ENCODE measurements at places on chromosomes 2 and 18.

GRCh38 chr2:72921088-72921851 lies 4.0 kb downstream of the EMX1 start:
- no peak for DNase-seq

- no peak for DNase-seq
These were observed 5.3 kb downstream of the NEU4 start for GRCh38 chr2:241814393-241814642.

- DNase-seq, result no peak
These were observed 6.5 kb downstream of the TANK start for GRCh38 chr2:161166538-161167409.

GRCh38 chr18:67733088-67733487 lies 216.6 kb upstream of the DSEL start:
- no peak for DNase-seq

- no peak for DNase-seq
These were observed 334.1 kb downstream of the GBX2 start for GRCh38 chr2:235833971-235834620.

- DNase-seq, result no peak
These were observed 35.6 kb upstream of the FEZ2 start for GRCh38 chr2:36633470-36634092.

DNA sequence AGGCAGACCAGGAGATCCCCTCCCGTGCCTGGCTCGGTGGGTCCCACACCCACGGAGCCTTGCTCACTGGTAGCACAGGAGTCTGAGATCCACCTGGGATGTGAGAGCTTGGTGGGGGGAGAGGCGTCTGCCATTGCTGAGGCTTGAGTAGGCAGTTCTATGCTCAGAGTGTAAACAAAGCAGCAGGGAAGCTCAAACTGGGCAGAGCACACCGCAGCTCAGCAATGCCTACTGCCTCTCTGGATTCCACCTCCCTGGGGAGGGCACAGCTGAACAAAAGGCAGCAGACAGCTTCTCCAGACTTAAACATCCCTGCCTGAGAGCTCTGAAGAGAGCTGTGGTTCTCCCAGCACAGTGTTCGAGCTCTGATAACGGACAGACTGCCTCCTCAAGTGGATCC lies 85.1 kb downstream of the UGP2 start:
- DNase-seq, result no peak

- no peak for DNase-seq
These were observed 456.0 kb upstream of the ZEB2 start for GRCh38 chr2:144975881-144976280.

- DNase-seq, result no peak
These were observed 77.4 kb downstream of the RTP5 start for GRCh38 chr2:241947004-241947350.

DNA sequence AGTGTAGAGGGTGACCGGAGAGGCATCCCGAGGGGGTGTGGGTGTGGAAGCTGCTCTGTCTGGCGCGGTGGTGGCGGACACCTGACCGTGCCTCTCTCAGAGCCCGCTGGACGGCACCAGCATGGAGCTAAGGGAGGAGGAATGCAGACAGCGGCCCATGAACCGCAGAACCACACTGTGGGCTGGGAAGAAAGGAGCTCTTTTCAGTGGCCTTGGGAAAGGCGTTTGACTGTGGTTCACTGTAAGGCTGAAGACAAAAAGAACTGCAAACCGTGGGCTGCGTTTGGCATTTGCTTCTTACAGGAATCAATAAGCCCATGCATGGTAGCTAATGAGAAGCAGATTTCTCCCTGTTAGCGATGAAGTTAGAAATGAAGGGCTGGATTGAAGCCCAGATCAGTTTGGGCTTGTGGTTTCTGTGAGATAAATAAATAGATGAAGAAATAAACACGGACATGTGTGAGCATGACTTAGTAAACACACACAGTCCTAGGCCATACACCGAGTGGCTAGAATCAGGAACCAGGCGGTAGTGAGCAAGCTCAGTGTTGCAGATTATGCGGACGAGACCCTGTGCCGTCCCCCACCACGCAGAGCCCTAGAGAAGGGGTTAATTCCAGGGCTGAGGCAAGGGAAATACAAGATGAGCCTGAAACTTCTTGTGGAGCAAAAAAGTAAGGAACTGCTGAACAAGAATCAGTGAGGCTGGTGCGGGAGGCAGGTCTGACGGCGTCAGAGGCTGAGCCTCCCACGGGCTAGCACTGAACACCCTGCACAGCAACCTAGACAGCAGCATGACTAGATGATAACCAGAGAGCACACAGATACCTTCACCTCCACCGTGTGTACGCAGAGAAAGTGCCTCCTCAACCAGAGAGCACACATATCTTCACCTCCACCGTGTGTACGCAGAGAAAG lies 29.3 kb upstream of the NFATC1 start:
- no peak for DNase-seq

- DNase-seq, result no peak
These were observed 117.0 kb downstream of the HIBCH start for GRCh38 chr2:190202604-190203003.

- DNase-seq, result no peak
These were observed 41.1 kb downstream of the ASB1 start for GRCh38 chr2:238467792-238468191.

All from DMS 273 treated with DMSO at 0.1 percent for 48 hours (cell line).